BE2C (cell line): ENCODE measurements at places on chromosomes 7 and 10.

GRCh38 chr10:22686347-22686746 lies 28.0 kb downstream of the PIP4K2A start:
- no peak for DNase-seq

- DNase-seq: no peak
Measured at GRCh38 chr7:80273327-80273726, 138.7 kb downstream of the GNAI1 start.

GRCh38 chr10:22053048-22053447 lies 49.5 kb upstream of the DNAJC1 start:
- no peak for DNase-seq

- no peak for DNase-seq
Measured at GRCh38 chr7:43938892-43939482, 12.8 kb downstream of the UBE2D4 start.

DNA sequence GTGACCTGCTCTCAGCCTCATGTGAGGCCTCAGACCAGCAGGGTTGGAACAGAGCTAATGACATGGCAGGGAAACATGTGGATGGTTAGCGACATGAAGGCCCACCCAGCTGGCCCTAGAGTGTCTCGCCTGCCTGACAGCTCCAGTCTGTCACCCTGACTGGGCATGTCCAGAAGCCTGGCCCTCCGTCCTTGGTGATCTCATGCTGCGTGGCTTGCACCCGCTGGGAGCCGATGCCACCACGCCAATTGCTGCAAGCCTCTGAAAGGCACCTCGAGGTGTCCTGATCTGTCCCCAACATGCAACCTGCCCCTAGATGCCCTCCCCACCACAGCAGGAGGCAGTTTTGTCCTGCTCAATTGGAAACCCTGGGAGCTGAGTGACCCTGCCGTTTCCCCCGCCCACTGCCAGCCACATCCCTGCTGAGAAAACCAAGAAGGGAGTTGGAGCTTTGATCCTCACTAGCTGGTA lies 27.8 kb upstream of the RET start:
- no peak for DNase-seq

- no peak for DNase-seq
Measured at GRCh38 chr7:29937132-29937531, 52.5 kb downstream of the SCRN1 start.

- no peak for DNase-seq
Measured at GRCh38 chr10:24866604-24867583, 85.5 kb downstream of the PRTFDC1 start.

DNA sequence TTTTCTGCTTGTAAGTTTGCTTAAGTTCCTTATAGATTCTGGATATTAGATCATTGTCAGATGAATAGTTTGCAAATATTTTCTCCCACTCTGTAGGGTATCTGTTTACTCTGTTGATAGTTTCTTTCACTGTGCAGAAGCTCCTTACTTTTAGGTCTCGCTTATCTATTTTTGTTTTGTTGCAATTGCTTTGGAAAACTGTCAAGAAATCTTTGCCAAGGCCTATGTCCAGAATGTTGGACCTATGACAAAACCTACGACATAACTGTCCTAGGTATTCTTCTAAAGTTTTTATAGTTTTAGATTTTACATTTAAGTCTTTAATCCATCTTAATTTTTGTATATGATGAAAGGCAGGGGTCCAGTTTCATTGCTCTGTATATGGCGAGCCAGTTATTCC lies 27.4 kb downstream of the COA1 start:
- no peak for DNase-seq

DNA sequence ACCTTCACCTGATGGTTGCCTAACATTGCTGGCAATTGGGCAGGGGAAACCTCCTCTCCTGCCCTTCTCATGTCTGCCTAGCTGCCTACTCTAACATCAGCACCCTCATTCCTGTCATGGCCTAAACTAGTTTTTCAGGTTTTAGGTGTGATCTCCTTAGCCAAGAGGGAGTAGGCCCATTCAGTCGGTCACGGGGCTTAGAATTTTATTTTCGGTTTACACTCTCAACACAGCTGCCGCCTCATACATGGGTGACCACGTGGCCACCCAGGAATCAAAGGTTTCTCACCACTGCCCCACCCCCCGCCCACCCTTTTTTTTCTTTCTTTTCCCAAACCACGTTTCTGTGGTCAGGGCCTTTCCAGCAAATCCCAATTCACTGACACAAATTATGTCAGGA lies 97.2 kb downstream of the RALA start:
- DNase-seq: no peak

- no peak for DNase-seq
Measured at GRCh38 chr10:1400101-1401070, 336.9 kb downstream of the ADARB2 start.

DNA sequence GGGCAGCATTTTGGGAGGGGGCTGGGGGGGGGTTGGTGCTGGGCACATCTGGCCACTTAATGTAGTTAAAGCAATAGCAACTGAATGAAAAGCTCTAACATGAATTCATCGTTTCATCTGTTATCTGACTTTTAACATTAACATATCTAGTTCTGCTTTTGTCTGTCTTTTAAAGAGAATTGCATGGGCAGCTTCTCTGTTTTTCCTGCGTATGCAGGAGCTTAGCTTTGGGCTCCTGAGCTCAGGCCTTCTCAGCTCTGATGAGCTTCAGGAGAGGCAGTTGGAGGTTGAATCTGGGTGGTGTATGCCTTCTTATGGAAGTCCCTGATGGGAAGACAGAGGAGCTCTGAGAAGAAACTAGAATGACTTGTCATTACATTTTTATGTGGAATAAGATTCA lies 58.4 kb downstream of the DNAJB6 start:
- no peak for DNase-seq

DNA sequence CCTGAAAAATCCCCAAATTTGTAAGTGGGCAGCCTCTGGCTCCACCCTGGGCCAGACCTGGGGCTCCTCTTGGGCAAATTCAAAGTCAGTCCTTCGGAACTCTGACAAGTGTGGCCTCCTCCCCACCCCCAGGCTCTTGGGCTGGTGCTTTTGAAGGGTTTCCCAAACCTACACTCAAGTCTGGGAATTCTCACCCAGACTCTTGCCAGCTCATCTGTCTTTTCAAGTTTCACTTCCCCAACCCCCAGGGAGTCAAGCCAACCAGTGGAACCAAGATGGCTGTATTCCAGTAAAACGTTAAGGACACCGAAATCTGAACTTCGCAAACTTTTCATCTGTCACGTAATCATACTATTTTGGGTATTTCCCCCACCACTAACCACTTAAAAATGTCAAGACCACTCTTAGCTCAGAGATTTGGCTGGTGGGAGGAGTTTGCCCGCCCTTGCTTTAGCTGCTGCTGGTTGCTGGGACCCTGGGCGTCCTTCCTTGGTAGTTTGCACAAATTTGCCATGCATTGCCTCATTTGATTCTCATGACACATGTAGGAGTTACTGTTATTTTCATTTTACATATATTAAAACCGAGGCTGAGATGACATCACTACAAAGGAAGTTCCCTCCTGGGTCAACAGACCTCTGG lies 1.7 kb upstream of the MYO1G start:
- no peak for DNase-seq

DNA sequence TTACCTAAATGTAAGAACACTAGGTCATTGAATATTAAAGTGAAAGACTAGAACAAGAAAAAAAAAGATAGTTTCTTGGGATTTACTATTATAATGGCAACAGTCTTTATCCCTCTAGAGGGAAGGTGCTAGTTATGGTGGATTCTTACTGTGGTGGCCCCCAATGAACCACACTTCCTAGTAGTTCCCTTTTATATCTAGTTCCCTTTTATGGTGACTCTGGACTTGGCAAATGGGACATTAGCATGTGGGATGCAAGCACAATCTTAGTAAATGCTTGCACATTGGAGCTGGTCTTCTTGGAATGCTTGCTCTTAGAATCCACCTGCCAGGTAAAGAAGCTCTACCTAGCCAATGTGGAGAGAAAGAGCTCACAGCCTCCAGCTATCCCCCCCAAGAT lies 430.2 kb downstream of the LRMDA start:
- DNase-seq: no peak

- no peak for DNase-seq
Measured at GRCh38 chr7:153537271-153537670, 514.9 kb upstream of the DPP6 start.

DNA sequence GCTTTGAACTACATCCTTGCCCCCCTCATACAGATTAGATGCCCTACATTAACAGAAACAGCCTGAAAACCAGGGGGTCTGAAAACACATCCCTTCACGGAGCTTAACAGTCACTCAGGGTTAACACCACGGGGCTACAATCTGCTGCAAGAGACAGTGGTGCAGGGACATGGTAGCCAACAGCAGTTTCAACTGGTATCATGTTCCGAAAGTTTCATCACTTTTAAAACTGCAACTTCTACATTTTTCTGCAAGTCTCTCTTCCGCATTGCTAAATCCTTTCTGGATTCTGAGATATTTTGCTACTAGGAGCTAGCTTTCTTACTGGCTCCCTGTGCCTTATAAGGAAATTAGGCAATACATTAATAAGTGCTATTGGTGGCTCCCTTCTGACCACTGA lies 92.6 kb downstream of the JAZF1 start:
- DNase-seq: no peak

DNA sequence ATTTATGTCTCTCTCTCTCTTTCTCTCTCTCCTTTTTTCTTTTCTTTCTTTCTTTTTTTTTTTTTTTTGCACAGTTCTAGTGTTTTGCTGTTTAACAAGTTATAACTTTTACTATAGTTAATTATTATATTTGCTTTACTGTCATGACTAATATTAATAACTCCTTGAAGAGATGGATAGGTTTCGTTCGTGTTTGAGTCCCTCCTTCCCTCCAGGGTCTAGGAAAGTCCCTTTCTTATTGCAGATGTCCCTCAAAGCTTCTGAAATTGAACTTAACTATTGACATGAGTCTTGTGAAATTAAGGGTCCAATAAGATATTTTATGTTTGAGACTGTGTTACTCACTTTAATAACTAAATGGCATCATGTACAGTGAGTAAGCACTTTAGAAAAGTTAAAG lies 131.4 kb downstream of the PLXDC2 start:
- no peak for DNase-seq

- DNase-seq: no peak
Measured at GRCh38 chr7:100584683-100585510, 1.0 kb downstream of the LRCH4 start.

- no peak for DNase-seq
Measured at GRCh38 chr7:70318511-70318910, 720.2 kb downstream of the AUTS2 start.

DNA sequence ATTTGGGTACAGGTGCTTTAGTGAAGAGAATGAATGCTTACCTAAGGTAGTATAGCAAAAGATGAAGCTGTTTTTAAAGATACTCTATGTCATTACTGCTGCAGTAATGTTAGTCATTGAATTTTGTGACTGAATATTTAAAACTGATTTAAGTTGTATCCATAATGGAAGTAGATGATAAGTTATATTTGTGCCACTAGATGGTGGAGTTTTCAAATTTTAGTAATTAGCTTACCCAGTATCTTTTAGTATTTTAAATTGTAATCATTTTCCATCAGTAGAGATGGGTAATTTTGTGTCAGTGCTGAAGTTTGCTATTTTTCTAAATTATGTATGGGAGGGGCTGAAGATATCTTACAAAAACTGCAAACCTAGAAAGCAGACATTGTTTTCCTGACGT lies 25.2 kb downstream of the HBP1 start:
- DNase-seq: no peak

DNA sequence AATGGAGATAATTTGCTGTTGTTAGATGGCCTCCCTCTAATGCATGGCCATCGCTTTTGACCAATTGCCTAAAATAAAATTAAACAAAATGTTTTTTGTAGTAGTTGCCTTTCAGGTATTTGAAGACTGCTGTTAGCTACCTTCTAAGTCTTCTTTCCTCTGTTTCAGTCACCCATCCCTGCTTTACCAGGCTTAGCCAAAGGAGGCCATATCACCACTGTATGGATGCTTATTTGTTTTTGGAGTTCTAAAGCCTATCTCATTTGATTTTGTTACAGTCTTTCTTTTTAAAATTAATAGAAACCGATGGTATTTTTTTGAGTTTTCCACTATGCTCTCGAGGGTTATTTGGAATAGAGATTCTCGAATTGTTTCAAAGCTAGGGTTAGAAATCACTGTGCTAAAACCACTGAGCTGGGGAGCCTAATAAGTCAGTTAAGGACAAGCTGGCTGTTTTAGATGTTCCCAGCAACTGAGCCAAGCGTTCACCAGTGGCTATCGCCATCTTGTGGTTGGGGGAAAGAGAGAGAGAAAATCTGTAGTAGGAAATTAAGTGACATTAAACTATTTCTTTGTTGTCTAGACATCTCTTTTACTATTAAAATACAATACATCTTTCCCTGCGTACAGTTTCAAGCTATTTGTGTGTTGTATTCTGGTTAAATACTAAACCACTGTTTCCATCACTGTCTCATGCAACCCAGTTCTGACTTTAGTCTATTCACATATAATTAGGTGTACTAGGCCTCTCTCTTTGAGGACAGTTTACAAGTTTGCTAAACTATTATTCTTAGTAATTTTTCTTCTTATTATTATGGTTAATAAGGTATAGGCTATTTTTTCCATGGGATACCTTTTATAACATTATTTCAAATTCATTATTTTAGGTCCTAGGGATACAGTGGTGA lies 52.2 kb downstream of the GPR158 start:
- DNase-seq: peak; percentile 33

GRCh38 chr10:124465777-124466488 lies 4.3 kb downstream of the LHPP start:
- DNase-seq: no peak
